ENCODE measurements at places on chromosomes 1 and 21. TPM values are rescaled to one million over a fixed set of nuclear protein-coding genes. Genes with fewer than 3 reads are reported as not detected.

PRR9 gene
- total RNA-seq, result 0.52 TPM

EPHB2 gene
- total RNA-seq, result 7.5 TPM

CR1L gene
- not detected for total RNA-seq

GCSAML gene
- 0.14 TPM for total RNA-seq

SPRR1A gene
- not detected for total RNA-seq

LAD1 gene
- total RNA-seq, result 0.29 TPM

KRTAP21-2 gene
- not detected for total RNA-seq

RNF223 gene
- total RNA-seq, result 0.18 TPM

FMO5 gene
- 1.3 TPM for total RNA-seq

TMEM183A gene
- 66.1 TPM for total RNA-seq

COL11A1 gene
- total RNA-seq, result 810 TPM

Measured in astrocyte (in vitro differentiated cells and primary cell).